ENCODE measurements at places on chromosomes 16 and 17.

DNA sequence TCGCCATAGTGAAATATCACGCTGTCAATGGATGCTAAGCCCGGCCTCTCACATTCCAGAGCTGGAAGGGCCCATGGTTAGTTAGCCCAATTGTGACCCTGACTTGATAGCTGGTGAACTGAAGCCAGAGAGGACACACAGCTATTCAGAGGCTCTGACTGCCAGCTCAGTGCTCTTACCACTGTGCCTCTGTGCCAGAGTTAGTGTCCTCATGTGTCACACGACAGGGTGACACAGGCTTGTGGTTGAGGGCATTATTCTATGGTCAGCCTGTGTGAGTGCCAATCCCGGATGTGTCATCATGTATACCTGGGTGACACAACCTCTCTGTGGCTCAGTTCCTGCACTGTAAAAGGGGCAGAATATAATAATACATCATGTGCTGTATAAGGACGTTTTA, 2.5 kb upstream of the MT1X start:
- DNase-seq, result no peak

DNA sequence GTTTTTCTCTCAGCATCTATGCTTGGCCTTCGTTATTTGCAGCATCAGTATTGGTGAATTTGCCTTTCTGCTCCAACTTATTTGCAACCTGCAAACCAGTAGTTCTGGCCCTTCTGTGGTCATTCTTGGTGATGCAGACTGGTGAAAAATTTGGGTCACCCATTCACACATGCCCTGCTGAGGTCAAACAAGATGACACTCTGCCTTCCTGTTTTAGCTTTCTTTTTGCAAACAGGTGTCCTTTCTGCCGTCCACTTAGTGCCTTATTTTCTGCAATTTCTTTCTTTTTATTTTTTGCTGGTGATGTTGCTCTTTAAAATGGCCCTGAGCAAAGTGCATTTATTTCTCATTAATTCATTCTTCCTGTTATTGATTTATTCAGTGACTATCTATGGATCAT, 31.3 kb downstream of the PLCG2 start:
- DNase-seq, result no peak

DNA sequence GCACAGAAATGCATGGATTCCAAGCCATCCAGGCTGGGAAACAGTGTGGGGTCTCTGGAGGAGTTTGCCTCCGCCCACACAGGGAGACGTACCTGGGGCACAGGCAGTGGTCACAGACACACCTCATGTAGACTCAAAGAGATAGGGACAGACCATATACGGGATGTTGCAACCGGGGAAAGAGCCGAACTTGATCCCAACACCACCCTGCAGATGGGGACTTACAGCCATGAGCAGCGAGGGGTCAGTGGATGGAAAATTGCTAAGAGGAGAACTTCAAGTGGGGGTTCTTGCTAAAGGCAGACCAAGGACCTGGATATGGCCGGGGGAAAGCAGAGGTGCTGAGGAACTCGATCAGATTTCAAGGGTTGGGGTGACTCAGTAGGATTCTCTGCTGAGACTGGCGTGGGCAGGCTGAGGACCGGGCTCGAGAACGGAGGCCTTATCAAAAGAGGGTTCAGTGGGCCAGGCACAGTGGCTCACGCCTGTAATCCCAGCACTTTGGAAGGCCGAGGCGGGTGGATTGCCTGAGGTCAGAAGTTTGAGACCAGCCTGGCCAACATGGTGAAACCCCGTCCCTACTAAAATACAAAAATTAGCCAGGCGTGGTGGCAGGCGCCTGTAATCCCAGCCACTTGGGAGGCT, 12.0 kb upstream of the DNAH17 start:
- DNase-seq, result peak; percentile 58

DNA sequence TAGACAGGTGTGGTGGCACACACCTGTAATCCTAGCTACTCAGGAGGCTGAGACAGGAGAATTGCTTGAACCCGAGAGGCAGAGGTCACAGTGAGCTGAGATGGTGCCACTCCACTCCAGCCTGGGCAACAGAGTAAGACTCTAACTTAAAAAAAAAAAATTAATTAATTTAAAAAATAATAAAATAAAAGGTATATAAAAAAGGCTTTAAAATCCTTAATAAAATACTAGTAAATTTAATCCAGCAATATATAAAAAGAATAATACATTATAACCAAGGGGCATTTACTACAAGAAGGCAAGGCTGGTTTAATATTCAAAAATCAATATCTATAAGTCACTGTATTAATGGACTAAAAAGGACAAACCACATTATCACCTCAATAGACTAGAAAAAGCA, 44.8 kb upstream of the MNT start:
- no peak for DNase-seq

DNA sequence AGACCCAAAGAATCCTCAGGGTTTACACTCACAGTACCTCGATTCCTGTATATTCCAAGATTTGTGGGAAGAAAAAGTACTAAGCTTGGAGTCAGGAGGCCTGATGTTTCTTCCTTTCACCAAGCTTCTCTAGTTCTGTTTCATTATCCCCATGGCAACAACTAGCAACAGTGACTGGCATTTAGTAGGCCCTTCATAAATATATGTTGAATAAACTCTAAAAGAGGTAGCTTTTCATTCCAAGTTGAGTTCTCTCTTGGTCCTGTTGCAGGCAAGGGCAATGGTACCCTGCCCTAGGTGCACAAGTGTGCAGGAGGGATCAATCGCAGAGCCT, 527 bp upstream of the UBE2Z start:
- no peak for DNase-seq

DNA sequence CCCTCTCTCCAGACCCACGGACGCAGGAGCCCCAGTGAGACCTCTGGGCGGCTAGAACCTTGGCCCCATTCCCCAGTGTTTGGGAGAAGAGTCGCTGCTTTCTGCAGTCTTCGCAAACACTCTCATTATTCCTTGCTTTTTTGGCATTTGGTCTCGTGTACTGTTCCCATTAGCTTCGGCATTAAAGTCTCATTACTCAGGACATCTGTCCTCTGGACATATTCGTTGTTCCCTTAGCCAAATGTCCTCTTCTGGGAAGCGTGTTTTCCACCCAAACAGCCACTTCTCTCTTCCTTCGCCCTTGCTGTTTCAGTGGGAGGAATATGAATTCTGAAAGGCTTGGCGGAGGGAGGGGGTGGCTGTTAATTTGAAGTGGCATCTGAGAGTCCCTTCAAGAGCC, 11.1 kb downstream of the SHISA6 start:
- no peak for DNase-seq

GRCh38 chr16:88541831-88542616, 28.2 kb upstream of the ZC3H18 start:
- DNase-seq, result no peak

- no peak for DNase-seq
Measured at GRCh38 chr17:62084585-62084984, 19.5 kb upstream of the MED13 start.

- DNase-seq, result no peak
Measured at GRCh38 chr16:83891742-83892141, 7.2 kb upstream of the MLYCD start.

- DNase-seq, result no peak
Measured at GRCh38 chr16:85959686-85960085, 60.7 kb downstream of the IRF8 start.

DNA sequence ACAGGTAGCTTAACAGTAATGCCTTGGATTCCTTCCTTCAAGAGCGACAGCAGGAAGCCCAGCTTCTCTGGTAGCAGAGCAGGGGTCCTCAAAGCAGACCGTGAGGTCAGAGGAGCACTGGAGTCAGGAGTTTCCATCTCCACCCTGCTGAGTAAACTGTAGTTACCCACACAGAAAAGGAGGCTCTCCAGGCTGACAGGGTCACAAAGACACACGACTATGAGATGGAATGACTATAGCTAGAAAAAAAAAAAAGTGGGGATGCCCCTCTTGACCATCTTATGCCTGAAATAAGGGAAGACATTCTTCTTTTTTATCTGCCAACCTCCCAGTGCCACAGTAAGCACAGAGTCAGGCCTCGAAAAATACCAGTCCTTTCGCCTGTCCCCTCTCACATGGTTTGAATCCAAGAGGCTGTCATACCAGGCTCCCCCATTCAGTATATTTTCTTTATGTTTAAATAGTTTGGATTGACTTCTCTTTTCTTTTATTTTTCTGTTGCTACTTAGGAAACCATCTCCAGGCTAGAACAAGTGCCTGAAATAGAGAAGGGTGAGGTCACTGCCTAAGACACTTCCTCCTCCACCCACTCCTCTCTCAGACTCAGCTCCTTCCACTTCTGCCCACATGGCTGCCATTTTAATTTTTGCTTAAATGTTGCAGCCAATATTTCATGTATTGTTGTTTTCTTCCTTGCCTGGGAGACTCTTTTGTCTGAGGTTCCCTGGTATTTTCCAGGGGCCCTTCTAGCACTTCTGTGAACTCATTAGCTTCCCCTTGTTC, 707.4 kb downstream of the MAF start:
- DNase-seq, result no peak

- DNase-seq, result no peak
Measured at GRCh38 chr16:85091522-85091910, 20.8 kb downstream of the CIBAR2 start.

GRCh38 chr17:75488693-75489510, 26.4 kb downstream of the CASKIN2 start:
- DNase-seq, result peak; percentile 69

DNA sequence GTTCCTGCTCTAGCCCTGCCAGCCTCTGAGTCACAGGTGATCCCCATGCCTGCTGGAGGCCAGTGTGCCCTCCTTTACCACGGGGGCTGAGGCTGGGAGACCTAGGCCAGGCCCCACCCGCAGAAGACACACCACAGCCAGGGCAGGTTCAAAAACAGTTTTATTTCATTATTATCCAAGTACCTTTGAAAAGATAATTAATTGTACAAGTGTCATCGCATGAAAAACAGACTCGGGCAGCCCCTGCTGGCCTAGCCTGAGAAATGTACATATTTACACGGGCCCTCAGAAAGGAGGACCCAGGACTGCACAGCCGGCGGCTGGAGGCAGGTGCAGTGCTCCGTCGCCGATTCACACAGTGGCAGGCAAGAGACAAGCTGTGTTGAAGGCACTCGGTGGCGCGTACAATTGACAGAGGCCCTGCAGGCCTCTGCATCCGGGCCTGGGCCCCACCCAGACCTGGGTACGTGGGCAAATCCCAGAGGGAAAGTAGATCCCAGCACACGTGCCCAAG, 4.4 kb downstream of the PDIA2 start:
- DNase-seq, result no peak

- no peak for DNase-seq
Measured at GRCh38 chr16:83513008-83513755, 294.6 kb upstream of the HSBP1 start.

DNA sequence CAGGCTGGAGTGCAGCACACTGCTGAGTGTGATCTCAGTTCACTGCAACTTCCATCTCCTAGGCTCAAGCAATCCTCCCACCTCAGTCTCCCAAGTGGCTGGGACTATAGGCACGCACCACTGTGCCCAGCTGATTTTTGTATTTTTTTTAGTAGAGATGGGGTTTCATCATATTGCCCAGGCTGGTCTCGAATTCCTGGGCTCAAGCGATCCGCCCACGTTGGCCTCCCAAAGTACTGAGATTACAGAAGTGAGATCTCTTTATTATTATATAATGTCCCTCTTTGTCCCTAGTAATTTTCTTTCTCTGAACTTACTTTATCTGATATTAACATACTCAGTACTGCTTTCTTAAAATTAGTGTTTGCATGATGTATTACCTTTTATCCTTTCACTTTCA, 8.3 kb downstream of the CFAP97D1 start:
- DNase-seq, result no peak

- DNase-seq, result peak; percentile 91
Measured at GRCh38 chr17:7478276-7479212, 887 bp downstream of the ZBTB4 start.

DNA sequence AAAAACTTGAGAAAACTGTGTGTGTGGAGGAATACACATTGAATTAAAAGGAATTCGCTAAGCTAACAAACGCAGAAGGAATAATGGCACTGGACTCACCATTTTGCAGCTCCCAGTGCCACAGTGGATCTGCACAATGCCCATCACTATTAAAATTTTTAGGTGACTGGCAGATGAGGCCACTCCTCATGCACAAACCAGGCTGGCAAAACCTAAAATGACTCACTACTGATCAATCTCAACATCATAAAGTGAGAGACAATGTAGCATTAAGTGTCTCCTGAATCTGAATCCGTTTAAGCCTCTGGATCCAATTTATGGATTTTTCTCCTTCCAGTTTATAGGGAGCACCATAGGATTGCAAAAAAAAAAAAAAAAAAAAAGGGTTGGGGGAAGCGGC, 20.6 kb downstream of the MYH10 start:
- no peak for DNase-seq

- no peak for DNase-seq
Measured at GRCh38 chr17:39828443-39828842, 35.7 kb downstream of the IKZF3 start.

DNA sequence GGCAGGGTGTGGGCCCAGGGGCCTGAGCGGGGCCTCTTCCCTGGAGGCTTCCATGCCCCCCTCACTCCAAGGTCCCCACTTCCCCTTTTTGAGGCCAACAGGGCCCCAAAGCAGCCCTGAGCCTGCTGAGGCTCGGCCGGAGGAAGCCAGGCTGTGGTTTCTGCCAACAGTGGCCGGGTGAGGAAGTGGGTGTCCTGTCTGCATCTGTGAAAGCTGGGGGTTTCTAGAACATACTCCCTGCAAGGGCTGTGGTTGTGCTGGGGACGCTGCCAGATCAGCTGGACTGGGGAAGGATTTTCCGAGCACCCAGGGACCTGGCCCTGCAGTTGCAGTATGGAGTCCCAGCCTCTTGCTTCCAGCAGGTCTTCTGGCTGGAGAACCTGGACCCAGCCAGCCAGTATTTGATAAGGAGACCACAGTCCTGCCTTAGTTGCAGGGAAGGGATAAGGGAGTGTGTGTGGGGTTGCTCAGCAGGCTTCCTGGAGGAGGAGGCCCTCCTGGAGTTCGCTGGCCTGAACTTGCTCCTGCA, 15.7 kb downstream of the ADCY7 start:
- DNase-seq, result peak; percentile 97

DNA sequence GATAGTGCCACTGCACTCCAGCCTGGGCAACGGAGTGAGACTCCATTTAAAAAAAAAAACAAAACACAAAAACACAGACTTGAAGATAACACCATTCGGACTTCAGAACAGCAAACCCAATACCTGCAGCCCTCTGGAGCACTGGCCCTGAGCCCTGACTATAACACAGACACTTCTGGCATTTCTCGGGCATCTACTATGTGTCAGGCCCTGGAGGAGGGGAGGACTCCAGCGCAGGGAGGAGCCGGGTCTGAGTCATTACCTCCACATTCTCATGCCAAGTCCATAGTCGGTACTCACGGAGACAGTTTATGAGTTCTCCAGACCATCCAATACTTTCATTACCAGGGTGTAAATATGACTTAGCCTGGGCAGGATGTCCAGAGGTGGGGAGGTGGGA, 48.8 kb downstream of the PITPNM3 start:
- no peak for DNase-seq

DNA sequence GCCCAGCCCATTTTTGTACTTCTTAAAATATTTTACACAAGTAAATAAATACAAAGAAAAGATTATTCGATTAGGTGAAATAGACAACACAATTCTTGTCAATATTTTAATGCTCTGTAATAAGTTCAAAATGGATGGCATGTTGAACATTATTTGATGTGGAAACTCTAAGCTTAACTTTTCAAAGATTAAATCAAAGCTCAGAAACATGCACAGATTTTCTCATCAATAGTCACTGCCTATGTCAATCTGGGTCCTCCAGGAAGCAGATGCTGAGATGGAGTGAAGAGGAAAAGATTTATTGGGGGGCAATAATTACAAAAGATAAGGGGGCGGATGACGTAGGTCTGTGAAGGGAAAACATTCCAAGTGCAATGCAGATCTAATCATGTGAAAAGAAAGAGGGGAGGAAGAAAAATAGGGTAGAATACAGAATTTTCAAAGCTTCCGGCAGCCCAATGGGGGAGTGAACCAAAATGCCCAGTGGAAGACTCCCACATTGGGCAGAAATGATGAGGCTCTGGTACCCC, 50.5 kb downstream of the COPRS start:
- DNase-seq, result no peak

Measured in spleen (tissue), 13 donors.